ENCODE measurements at places on chromosomes 13 and 19.

GRCh38 chr19:42255766-42256745 is 1.1 kb upstream of the ERF start:
- DNase-seq, result no peak

DNA sequence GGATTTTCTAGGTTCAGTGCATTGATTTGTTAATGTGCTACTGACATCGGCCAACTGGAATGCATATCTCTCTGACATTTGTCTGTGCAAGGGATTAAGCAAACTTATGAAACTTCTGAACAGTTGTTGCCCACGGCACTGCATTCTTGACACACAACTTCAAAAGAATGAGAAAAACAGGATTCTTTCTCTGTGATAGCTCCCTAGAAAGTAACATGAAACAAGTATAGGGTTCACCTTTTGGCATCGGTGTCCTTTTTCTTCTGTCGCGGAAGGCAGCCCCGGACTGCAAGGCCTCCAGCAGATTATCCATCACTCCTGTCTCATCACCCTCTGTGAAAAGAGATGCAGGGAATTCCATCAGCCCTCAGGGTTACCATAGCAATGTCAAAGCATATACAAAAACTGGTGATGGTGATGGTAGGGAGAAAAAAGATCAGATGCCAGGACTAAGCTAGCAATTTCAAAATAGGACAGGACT is 389.2 kb downstream of the DIAPH3 start:
- no peak for DNase-seq

DNA sequence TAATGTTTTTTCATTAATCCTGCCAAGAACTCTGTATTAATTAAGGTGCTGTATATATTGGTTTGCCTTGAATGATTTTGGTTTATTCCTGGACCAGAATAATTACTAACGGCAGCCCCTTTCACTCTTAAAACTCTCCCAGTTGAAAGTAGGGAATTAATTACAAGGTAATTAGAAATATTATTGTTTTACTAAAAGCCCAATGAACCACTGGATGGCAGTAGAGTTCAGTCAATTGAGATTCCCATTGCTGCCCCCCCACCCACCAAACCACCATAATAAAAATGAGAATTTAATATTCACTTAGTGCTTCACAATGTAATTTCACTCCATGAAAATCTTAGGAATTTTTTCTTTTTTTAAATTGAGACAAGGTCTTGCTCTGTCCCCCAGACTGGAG is 13.7 kb downstream of the WBP4 start:
- peak; percentile 52 for DNase-seq

- no peak for DNase-seq
These were observed 14.9 kb upstream of the LATS2 start for GRCh38 chr13:21076253-21076652.

DNA sequence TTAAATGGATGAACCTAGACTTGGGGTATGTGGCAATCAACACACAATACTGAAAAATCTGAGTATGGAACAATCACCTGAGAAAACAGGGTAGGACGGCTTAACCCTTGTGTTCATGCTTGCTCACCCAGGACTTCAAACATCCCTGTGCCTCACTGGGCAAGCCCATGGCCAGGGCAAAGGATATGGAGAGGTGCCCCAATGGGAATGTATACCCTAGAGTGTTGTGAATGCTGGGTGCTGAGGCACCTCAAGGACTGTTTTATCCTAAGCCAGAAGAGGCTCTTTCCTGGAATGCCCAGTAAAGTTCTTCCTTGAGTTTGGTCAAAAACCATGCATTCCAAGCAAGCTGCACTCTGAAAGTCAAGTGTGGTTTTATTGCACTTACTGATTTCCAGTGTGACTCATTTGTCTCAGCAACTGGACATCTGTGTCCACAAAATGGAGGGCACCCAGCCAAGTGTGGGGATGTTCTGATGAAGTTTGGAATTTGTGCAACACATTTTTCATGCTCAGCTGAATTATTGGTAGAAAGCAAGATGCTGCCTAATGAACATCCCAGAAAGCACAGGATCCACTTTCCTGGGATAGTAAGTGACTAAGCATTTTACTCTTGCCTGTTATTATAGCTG is 531.3 kb downstream of the RFC3 start:
- no peak for DNase-seq

- no peak for DNase-seq
These were observed 20.6 kb upstream of the OLFM2 start for GRCh38 chr19:9956956-9957355.

DNA sequence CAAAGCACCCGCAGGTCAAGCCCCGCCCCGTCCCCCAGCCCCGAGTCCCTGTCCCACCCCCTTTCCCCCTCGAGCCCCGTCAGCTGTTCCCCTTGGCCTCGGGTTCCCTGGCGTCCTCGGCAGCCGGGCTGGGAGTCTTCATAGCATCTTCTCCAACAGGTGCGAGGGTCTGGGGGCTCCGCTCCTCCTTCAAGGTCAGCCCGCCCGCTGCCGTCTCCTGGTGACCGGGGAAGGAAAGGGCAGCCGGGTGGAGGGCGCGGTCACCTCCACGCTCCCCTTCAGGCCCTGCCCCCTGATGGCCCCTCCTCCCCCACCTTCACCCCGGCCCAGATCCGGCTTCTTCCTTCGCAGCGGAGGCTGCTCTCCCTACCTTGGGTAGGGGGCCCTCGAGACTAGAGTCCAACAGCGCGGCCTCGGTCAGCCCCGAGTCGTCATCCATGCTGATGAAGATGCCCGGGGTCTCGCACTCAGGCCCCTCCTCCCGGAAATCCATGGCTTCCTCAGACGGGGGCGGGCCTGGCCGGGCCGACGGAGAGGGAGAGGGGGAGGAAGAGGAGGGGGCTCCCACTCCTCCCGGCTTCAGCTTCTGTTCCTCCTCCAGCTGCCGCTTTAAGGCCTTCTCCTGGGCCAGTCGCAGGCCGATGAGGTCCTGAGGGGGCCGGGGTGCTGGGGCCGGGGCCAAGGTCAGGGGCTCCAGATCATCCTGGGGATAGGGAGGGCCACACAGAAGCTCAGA is 541 bp upstream of the RSPH6A start:
- no peak for DNase-seq

GRCh38 chr19:3151563-3152418 is 16.0 kb downstream of the GNA15 start:
- DNase-seq, result no peak

GRCh38 chr13:50012396-50013169 is 2.7 kb upstream of the KCNRG start:
- DNase-seq, result no peak

GRCh38 chr19:34325981-34326787 is 38.8 kb upstream of the GPI start:
- DNase-seq, result no peak

- no peak for DNase-seq
These were observed 6.1 kb upstream of the GMIP start for GRCh38 chr19:19649580-19649995.

DNA sequence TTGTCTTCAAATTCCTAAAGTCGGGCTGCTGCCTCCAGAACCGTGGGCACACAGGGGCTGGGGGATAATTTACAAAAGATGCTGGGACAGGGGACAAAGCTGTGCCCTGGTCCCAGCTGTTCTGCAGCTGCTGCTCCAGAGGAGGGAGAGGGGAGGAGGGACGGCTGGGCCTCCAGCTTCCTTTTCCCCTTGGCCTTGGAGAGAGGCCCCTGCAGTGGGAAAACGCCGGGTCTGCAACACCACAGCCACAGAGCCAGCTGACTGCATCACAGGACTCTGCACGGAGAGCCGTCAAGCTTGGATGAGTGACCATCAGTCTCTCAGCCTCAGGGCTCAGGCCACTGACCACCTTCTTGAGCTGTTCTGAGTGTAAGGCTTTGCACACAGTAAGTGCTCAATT is 6.1 kb downstream of the DOCK6 start:
- DNase-seq, result no peak

GRCh38 chr19:15378534-15379082 is 979 bp downstream of the AKAP8 start:
- peak; percentile 24 for DNase-seq

DNA sequence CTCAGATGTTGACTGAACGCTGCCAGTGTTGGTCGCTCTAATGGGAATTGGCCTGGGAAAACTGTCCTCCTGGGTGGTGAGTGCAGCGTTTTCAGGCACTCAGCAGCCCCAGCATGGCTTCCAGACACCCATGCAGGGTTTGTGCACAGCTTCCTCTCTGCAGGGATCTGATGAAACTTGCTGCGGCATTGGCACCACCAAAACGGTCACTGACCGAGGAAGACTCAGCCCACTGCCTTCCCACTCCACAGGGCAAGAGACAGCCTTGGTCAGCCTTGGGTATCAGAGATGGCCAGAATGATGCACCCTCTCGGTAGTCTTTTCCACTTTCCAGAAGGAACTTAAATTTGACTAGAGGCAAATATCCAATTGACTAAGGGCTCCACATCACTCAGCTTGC is 398.9 kb downstream of the IRS2 start:
- DNase-seq, result no peak

DNA sequence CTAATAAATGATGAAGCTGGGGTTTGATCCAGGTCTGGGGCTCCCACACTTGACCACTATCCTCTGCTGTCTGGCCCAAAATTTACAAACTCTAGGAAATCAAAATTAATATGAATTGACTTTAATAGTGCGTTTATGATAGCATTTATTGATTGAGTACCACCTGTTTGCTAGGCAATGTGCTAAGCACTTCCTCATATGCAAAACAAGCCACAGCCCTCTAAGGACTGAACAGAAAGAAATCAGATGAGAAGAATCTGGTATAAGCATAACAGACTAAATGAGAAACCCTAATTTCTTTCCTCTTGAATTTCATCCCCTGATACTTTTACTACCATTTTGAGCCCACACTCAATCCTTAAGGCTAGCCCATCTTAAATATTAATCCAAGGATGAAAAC is 6.6 kb upstream of the MLNR start:
- DNase-seq, result no peak

DNA sequence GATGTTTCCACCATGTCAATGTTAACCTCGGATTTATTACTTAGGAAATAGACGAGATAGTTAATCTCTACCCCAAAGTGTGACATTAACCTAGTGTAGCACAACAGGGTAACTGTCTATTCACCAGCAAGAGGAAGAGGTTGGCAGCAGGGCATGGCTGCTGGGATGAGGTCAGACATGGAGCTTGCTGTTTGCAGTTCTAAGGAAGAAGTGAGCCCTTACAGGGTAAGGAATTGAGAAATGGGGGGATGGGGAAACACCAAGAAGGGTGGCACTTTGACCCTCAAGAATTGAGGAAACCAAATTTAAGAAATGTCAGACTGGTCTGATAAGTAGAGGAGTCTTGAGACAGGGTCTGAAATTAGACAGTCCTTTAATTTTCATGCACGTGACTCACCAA is 62.4 kb downstream of the MBD3L2B start:
- no peak for DNase-seq

DNA sequence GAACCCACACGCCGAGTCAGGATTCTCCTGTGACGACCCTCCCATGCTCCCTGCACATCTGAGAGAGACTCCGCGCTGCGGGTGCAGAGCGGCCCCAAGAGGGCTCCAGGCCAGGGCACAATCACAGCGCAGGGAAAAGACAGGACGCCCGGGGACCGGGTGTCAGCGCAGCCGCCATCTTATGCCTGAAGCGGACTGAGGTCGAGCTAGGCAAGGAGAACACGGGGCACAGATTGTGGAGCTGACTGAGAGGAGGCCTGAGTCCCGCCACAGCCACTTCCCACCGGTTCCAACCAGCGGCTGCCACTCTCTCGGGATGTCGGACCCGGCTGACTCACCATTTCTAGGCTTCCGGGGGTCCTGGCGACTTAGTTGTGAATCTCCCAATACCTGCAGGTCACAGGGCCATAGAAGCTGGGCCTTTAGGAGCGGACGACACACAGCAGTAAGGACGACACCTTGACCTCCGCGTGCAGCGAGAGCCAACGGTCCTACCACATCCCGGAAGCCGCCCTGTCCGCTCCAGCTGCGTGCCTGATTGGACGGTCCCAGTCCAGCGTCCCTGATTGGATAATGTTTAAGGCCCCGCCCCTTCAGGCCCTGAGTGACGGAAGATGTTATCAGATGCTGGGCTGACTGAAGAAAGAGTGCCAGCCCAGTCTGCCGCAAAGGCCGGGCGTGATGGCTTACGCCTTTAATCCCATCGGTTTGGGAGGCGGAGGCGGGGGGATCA is at the start of gene ZNF728:
TSS of gene ZNF728 (minus strand) at position 487 of the 733 bp plus-strand sequence. CDS start at position 341, 146 bp downstream.
- DNase-seq, result no peak

- no peak for DNase-seq
These were observed 3.7 kb upstream of the FCER2 start for GRCh38 chr19:7705387-7706187.

- no peak for DNase-seq
These were observed 466.2 kb downstream of the TSHZ3 start for GRCh38 chr19:30883071-30883470.

- DNase-seq, result no peak
These were observed 17.8 kb downstream of the SULT2B1 start for GRCh38 chr19:48569814-48570213.

DNA sequence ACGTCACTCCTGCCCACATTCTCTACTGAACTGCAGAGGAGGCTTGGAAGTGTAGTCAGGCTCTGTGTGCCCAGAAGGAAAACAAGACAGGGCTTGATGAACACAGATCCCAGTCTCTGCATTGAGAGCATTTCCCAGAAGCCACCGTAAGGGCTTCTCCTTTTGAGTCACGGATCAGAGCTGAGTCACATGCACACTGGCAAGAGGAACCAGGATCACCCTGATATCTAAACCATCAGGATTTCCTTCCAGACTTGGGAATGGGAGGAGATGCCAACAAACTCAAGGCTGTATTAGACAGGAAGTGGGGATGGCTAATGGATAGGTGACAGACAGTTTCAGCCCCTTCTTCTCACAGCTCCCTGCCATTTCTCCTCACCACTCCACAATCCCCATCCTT is 17.7 kb upstream of the FBXO17 start:
- peak; percentile 83 for DNase-seq

GRCh38 chr19:48354332-48354992 is 9.3 kb downstream of the TMEM143 start:
- DNase-seq, result no peak

DNA sequence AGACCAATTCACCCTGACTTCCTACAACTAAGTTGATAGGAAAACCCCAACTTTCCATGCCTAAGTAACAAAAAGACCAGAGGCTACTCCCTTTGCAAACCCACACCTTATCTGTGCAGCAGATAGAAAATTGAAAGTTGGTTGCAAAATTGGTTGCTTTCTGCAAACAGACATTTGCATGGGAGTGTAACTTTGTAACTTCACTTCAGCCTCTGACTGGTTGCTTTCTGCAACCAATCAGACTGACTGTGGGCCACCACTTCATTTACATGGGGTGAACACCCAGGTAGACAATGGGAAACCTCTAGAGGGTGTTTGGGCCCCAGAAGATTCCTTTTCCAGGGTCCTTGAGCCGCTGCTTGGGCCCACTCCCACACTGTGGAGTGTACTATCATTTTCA is 9.8 kb downstream of the TEX30 start:
- DNase-seq, result no peak

GRCh38 chr19:11598103-11598483 is 810 bp downstream of the ZNF627 start:
- DNase-seq, result no peak

GRCh38 chr13:24671386-24672113 is 8.7 kb upstream of the ATP12A start:
- DNase-seq, result peak; percentile 40

DNA sequence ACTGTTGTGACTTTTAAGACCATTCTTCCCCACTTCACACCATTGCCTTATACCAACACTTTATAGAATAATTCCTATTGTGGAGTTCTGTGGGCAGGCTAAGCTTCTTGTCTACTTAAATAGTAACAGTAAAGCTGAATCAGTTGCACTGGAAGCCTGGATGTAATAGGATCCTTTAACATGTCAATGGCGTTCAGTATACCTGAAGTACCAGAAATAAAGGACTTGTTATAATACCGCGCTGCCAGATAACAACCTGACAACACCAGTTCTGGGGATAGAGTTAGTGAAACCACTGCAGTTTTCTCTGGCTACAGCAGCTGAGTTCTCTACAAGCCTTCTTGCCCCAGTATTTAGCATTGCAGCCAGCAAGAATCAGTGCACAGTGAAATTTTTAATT is 52.0 kb upstream of the TNFRSF19 start:
- DNase-seq, result no peak
